Heart left ventricle (tissue), 16 donors: ENCODE measurements at places on chromosomes 4 and X. TPM values are rescaled to one million over a fixed set of nuclear protein-coding genes. Genes with fewer than 3 reads are reported as not detected.

SORBS2 gene
- total RNA-seq: 966 TPM

ODAPH gene
- not detected for total RNA-seq

AMBN gene
- not detected for total RNA-seq

CSAG1 gene
- not detected for total RNA-seq

TRPC5OS gene
- not detected for total RNA-seq

UGT2B28 gene
- total RNA-seq: not detected

GPRIN3 gene
- 16.5 TPM for total RNA-seq

MAP9 gene
- total RNA-seq: 11.9 TPM

SYTL4 gene
- 1.6 TPM for total RNA-seq

TMPRSS11B gene
- total RNA-seq: not detected

FGG gene
- total RNA-seq: not detected

TCEAL3 gene
- 19.5 TPM for total RNA-seq

C4orf36 gene
- total RNA-seq: 2.4 TPM

SPOCK3 gene
- total RNA-seq: 0.93 TPM

HEPH gene
- total RNA-seq: 25.6 TPM

ZNF81 gene
- 3.8 TPM for total RNA-seq

C4orf50 gene
- 0.11 TPM for total RNA-seq

HSFX4 gene
- total RNA-seq: not detected
